ENCODE measurements at places on chromosomes 4 and X.

DNA sequence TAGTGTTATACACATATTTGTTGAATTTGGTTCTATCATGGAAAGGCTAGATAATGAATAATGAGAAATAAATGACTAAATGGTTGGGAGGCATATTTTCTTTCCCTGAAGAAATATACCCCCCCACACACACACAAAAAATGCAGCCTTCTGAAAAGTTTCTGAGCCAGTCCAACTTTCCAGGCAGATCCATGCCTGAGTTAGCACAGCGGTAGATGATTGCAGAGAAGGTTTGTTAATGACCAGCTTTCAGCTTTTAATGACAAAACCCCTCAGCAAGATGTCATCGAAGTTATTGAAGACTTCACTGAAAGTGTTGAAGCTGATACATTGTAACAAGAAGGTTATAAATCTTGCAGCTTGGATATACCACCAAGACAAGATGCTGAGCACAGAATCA, 61.4 kb downstream of the GBA3 start:
- DNase-seq, result no peak

GRCh38 chr4:105257817-105258495, 111.3 kb downstream of the TET2 start:
- no peak for DNase-seq

- no peak for DNase-seq
Observed at GRCh38 chr4:160136021-160136420, 1033.1 kb downstream of the RAPGEF2 start.

- DNase-seq, result no peak
Observed at GRCh38 chr4:128796934-128797333, 12.6 kb upstream of the JADE1 start.

GRCh38 chr4:128601991-128602695, 207.4 kb upstream of the JADE1 start:
- no peak for DNase-seq

DNA sequence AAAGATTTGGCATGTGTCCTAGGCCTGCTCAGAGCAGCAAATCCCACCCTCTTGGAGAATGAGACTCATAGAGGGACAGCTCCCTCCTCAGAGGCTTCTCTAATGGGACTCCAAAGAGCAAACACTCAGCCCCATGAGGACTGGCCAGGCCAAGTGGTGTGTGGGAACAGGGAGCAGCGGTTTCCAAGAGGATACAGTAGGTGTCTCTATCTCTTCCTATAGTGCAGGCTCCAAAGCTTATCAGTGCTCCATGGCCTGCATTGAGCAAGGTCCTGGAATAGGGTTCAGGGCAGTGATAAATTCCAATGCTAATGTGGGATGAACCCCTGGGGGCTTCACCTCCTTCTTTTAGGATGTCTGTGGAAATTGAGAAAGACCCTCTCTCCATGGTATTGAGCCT, 15.7 kb upstream of the MAGEA10 start:
- no peak for DNase-seq

GRCh38 chr4:6417516-6418050, 54.8 kb downstream of the PPP2R2C start:
- DNase-seq, result no peak

GRCh38 chr4:149549911-149550310, 265.7 kb downstream of the IQCM start:
- DNase-seq, result no peak

DNA sequence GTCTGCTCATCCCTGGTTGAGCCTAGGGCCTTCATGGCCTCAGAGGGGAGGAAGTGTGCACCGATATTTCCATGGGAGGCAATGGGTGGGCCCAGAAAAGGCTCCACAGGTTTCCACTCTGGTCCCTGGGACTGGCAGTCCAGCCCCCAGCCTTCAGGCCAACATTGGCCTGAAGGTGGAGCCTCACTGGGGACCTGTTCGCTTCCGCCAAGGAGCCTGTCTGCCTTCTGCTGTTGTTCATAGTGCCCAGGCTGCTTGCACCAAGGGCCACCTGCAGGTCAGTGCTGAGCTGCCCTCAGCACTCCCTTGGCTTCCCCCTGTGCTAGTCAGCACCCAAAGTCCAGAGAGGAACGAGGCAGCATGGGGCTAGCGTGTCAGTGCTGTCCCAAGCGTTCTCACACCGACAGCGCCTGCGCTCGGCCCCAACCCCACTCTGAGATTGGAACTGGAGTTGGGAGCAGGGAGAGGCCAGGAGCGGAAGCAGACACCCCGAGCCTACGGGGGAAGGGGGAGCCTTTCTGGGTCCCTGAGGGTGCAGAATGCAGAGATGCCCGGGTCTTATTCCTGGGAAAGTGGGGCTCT, 720.7 kb downstream of the PCDH18 start:
- DNase-seq, result no peak
